ENCODE measurements at places on chromosomes 5 and 9. TPM values are rescaled to one million over a fixed set of nuclear protein-coding genes. Genes with fewer than 3 reads are reported as not detected.

The FAXDC2 gene
- total RNA-seq = 11.3 TPM

The ERAP2 gene
- 180 TPM for total RNA-seq

The EIF4EBP3 gene
- 1.8 TPM for total RNA-seq

The SERF1B gene
- 19.8 TPM for total RNA-seq

Measured in fibroblast of lung (primary cell).